Activated CD8-positive, alpha-beta memory T cell treated with anti-CD3 and anti-CD28 coated beads, Interleukin-2, amount 10 ng/mL, durations not matched to agents 7 days and 5 days (primary cell): ENCODE measurements at places on chromosomes 12 and 14. TPM values are rescaled to one million over a fixed set of nuclear protein-coding genes. Genes with fewer than 3 reads are reported as not detected.
A peak's percentile ranks its signal among the peaks of the same experiment; 100 is the strongest.

Gene SLC39A5
- total RNA-seq: 0.96 TPM

DNA sequence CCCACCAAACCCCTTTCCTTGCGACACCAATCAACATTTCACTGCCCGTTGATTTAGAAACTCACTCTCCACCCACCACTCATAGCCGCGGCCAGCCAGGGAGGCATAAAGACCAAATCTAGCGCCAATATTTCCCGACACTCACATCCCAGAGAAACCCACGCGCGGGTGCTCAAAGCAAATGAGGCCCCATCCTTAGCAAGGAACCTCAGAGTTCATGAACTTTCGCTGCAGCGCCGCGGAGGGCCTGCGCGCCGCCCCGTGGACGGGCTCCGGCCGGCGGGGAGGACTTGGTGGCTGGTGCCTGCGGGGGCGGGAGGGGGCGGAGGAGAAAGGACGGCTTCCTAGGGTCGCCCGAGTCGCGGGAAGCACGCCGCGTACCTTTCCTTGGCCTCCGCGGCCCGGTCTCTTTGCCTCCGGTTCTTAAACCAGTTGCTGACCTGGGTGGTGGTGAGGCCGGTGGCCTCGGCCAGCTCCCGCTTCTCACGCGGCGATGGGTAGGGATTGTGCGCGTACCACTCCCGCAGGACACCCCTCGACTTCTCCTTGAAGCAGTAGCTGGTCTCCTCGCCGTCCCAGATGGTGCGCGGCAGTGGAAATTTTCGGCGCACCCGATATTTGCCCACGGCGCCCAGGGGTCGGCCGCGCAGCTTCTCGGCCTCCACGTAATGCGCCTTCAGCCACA lies 886 bp downstream of the SIX1 start:
- H3K27me3 ChIP-seq: peaks cover 94% of the 10 kb centered on the region
- peak overlapping the region; percentile 60 for H3K4me3 ChIP-seq
- no peak for DNase-seq
- peak overlapping the region; percentile 40 for H3K27ac ChIP-seq

GRCh38 chr12:79059557-79059956 lies 195.0 kb downstream of the SYT1 start:
- no peak overlapping the region for H3K27ac ChIP-seq
- no peaks in the 10 kb centered on the region for H3K27me3 ChIP-seq
- DNase-seq: no peak
- no peak overlapping the region for H3K4me3 ChIP-seq
- no peaks in the 10 kb centered on the region for H3K4me1 ChIP-seq

Gene LBHD2
- total RNA-seq: not detected

DNA sequence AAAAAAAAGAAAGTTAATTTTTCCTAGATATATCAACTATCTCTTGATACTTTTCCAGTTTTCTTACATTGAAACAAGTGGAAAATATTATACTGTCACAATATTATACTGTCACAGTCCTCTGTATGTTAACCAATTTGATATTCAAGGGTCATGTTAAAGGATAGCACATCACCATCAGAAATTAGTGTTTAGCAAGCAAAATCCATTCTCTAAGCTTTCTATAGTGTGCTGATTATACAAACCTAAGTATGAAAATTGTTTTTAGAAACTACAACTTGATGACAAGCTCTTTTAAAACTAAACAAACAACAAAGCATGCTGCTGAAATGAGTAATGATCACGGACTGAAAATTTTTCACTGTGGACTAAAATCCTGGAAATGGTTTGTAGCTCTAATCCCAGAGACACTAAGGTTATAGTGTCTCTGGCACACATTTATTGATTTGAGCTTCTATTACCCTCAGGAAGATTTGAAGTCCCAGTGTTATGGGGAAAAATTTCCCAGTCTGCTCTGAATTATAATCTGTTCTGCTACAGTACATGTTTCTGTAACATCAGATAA lies 9.7 kb downstream of the SPTSSA start:
- H3K27ac ChIP-seq: no peak overlapping the region
- no peak for DNase-seq
- H3K4me1 ChIP-seq: no peaks in the 10 kb centered on the region
- no peak overlapping the region for H3K4me3 ChIP-seq

DNA sequence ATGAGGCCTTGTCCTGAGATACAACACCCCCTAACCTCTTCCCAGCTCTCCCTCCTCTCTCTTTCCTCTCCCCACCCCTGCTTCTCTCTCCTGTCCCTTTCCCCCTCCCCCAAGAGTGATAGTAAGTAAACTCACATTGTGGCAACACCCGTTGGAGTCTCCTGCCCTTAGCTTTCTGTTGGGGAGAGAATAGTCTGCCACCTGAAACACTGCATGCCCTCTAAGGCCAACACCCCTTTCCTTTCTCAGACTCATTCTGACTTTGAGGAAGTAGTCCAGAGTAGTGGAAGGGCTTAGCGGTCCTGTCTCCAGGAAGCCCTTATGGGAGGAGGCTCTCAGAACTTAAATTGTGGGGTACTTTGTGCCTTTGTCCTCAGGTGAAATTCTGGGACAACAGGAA lies 95.2 kb downstream of the PRKCH start:
- H3K4me3 ChIP-seq: peak overlapping the region; percentile 24
- no peaks in the 10 kb centered on the region for H3K27me3 ChIP-seq
- no peak for DNase-seq
- H3K4me1 ChIP-seq: peaks cover 4% of the 10 kb centered on the region
- H3K27ac ChIP-seq: peak overlapping the region; percentile 75

- H3K36me3 ChIP-seq: peaks cover 5% of the 10 kb centered on the region
- no peak overlapping the region for H3K4me3 ChIP-seq
Observed at GRCh38 chr12:101954676-101955075, 77.3 kb downstream of the DRAM1 start.

Gene A2M
- total RNA-seq: 0.12 TPM

- H3K4me3 ChIP-seq: no peak overlapping the region
- peaks cover 14% of the 10 kb centered on the region for H3K4me1 ChIP-seq
- DNase-seq: no peak
Observed at GRCh38 chr12:126776026-126776655, 1490.8 kb upstream of the TMEM132C start.

- no peak for DNase-seq
- H3K4me3 ChIP-seq: no peak overlapping the region
- H3K27me3 ChIP-seq: no peaks in the 10 kb centered on the region
- peaks cover 1% of the 10 kb centered on the region for H3K4me1 ChIP-seq
- no peaks in the 10 kb centered on the region for H3K36me3 ChIP-seq
Observed at GRCh38 chr14:68460541-68460940, 332.3 kb downstream of the ZFP36L1 start.

DNA sequence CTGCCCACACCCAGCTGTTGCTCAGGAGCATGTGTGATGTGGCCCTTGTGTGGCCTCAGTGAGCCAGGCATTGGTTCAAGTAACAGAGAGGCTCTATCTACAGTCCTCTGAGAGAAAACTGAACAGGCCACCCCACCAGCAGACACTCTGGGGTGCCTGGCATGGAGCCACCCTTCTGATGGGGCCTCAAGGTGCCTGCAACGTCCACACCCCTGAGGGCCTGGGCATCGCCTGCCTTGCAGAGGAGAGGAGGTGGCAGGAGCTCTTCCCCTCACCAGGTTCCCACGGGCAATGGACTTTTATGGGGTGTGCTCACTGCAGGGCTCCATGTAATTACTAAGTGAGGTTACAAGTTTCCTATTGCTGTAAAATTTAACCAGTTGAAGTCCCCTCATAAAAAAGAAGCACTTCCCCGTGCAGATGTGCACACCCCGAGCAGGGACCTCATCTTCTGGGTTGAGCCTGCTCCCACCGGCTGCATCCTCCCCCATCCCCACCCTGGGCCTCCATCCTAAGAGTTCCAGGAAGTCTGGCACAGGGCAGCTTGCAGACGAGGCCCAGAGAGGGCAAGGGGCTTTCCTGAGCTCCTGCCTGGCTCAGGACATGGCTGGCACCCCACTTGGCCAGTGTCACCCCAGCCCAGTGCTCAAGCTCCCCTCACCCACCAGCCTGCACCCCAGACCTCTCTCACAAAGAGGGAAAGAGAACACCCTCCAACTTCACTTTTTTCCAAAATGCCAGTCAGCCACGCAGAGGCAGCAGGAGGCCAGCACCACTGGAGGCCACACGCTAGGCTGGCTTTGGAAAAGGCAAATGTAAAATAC lies 270.4 kb upstream of the RTL1 start:
- no peaks in the 10 kb centered on the region for H3K36me3 ChIP-seq
- H3K4me1 ChIP-seq: no peaks in the 10 kb centered on the region
- DNase-seq: no peak
- no peak overlapping the region for H3K27ac ChIP-seq
- no peaks in the 10 kb centered on the region for H3K27me3 ChIP-seq

DNA sequence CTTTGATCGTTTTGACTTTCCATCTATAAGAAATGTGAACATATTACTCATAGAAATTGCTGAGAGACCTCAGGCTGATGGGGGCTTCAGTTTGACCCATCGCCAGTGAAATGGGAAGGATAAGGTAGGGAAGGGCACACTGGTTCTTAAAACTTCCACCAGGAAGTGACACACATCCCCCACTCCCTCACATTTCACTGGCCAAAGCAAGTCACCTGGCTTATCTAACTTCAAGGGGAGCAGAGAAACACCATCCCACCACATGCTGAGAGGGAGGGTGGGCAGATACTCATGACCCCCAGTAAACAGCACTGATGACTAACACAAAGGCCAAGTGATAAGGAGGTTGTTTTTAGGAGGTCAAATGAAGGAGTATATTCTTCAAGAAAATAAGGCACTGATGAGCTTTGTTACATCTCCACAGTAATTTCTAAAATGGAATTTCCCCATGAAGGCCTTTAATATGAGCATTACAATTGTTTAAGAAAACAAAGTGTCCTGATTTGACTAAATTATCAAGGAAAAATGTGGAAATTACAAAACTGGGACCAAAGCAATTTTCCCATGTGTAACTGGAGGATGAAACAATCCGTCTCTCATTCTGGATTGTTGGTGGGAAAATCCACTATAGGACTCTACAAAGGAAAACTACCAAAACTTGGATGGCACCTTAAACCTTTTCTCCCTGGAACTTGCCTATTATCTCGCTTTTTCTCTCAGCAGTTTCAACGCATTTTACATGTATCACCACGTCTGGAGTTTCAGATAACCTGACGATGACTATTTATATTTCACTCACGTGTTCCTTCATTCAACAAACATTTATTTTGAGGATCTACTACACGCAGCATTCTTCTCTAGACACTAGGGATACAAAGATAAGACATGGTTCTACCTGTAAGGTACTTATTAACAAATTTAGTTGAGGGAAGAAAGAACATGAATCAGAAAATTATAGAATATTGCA lies 91.8 kb upstream of the EEA1 start:
- no peak for DNase-seq
- H3K4me3 ChIP-seq: no peak overlapping the region
- H3K27ac ChIP-seq: no peak overlapping the region
- H3K4me1 ChIP-seq: no peaks in the 10 kb centered on the region
- H3K27me3 ChIP-seq: no peaks in the 10 kb centered on the region
- no peaks in the 10 kb centered on the region for H3K36me3 ChIP-seq

- no peak overlapping the region for H3K4me3 ChIP-seq
- no peaks in the 10 kb centered on the region for H3K27me3 ChIP-seq
- no peak for DNase-seq
- peaks cover 10% of the 10 kb centered on the region for H3K4me1 ChIP-seq
Observed at GRCh38 chr14:68513838-68514607, 278.8 kb downstream of the ZFP36L1 start.

Gene SIX1
- total RNA-seq: 0.47 TPM

DNA sequence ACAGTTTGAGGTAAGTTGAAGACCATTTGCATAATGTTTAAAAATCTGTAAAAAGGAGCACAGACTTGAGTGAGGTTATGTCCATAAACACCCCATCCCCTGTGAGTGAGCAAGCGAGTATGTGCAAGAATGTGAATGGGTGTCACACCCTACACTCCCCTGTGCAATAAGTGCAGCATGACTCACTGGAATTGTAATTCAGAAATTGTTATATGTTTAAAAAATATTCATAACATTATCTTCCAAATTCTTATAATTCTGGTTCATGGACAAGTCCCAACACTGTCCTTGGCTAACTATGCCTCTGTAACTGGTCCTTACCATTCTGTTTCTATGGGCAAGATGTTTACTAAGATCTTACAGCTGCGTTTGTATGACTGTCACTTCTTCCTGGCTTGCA lies 207.8 kb upstream of the FAR2 start:
- no peaks in the 10 kb centered on the region for H3K36me3 ChIP-seq
- H3K27ac ChIP-seq: no peak overlapping the region
- no peaks in the 10 kb centered on the region for H3K4me1 ChIP-seq
- no peaks in the 10 kb centered on the region for H3K27me3 ChIP-seq
- H3K4me3 ChIP-seq: no peak overlapping the region

DNA sequence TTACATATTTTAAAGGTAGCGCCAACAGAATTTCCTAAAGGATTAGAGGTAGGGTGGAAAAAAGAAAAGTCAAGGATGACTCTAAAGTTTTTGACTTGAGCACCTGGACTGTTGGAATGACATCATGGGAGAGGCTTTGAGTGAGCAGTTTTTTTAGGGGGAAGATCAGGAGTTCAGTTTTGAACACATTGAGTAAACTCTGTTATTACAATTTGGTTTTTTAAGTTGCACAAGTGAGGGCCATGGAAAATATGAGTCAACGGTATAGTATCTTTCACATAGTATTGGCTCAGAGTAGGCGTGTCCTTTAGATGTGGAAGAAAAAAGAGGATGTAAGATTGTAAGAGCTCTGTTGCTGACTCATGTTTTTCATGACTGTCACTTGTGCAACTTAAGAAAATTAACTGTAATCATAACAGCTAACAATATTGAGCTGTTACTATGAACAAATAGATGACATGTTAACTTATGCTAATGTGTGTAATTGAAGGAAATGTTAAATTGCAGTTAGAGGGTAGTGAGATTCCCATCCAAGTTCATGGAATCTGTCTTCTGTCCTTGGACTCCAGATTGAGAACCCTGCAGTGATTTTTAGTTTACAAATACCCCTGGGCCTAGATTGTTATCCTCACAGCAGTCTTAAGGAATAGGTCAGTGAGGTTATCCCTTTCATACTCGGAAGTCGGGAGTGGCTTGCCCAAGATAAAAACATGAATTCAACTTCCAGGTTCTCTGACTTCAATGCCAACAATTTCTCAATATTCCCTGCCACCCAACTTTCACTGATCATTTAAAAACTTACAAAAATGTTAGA lies 48.2 kb upstream of the ATP2B1 start:
- H3K27me3 ChIP-seq: no peaks in the 10 kb centered on the region
- peak overlapping the region; percentile 61 for H3K27ac ChIP-seq
- peaks cover 2% of the 10 kb centered on the region for H3K36me3 ChIP-seq
- no peak for DNase-seq

- H3K4me1 ChIP-seq: peaks cover 25% of the 10 kb centered on the region
- no peaks in the 10 kb centered on the region for H3K36me3 ChIP-seq
- H3K4me3 ChIP-seq: no peak overlapping the region
- H3K27ac ChIP-seq: no peak overlapping the region
- no peak for DNase-seq
- peaks cover 1% of the 10 kb centered on the region for H3K27me3 ChIP-seq
Observed at GRCh38 chr12:57029457-57029856, 13.1 kb upstream of the TAC3 start.
